Activated naive CD4-positive, alpha-beta T cell (primary cell): ENCODE measurements at places on chromosomes 1 and 21.

- no peak for DNase-seq
Observed at GRCh38 chr1:107762751-107763390, 202.1 kb downstream of the VAV3 start.

- no peak for DNase-seq
Observed at GRCh38 chr1:119787776-119788175, 19.1 kb upstream of the HMGCS2 start.

GRCh38 chr1:219385787-219386427, 212.2 kb downstream of the LYPLAL1 start:
- no peak for DNase-seq

DNA sequence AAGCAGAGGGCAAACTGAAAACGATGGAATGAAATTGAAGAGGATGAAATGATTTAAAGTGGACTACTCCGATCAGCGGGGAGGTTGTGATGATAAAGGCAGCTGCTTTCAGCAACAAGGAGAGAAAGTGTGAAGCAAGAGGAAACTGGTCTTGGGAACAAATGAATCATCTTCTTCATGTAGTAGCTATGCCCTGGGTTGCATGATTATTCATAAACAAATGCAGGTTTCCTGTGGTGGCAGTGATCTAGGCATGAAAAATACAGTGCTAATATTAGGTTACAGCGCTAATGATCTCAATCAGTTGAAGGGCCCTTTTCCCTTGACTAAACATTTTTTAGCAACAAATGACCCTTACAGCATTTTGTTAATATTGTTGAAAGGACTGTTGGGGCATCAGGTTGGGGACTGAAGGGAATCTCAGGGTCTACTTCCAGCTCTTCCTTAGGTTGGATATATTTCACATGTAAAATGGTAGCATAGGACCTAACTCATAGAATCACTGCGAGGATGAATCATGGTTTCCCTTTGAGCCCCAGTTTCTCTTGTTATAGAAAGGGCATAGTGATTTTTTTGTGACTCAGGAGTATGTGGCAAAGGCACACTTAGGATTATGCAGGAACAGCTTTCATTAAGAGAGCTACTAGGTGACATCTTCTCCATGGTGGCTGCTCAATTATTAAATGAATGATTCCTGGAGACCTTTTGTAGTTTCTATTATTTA, 1.9 kb upstream of the ZFYVE9 start:
- DNase-seq, result no peak

- no peak for DNase-seq
Observed at GRCh38 chr1:26848941-26849774, 13.8 kb upstream of the SFN start.

DNA sequence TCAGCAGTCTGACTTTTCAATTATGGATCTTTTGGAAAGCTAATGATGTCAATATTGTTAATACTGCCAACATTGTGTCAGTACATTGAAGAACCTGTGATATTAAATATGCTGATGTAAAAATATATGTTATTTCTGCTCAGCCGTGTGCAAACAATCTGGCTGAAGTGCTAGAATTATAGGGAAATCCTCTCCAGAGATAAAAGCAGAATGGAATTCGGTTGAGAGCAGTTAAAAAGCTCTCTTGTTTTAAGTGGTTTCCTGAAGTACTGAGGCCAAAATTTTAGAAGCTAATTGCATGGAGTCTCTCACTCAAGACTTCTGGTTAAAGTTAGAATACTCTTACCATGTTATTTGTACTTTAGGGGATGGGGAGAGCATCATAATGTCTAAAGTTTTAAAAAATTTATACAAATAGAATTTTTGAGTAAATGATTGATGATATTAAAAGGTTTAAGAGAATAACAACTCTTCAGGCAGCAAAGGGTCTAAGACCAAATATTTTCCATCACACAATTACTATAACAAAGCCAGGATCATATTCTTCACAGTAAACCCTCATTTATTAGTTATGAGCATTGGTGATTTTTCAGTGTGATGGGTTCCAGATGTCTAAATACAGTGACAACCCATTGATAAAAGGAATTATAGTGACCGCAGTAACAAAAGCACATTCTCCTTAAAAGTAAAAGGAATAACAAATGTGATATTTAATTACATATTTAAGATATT, 834.2 kb upstream of the CXADR start:
- DNase-seq, result no peak

GRCh38 chr21:43196826-43197225, 28.0 kb downstream of the CRYAA start:
- DNase-seq, result no peak

- DNase-seq, result no peak
Observed at GRCh38 chr1:46453449-46453848, 36.2 kb upstream of the DMBX1 start.

DNA sequence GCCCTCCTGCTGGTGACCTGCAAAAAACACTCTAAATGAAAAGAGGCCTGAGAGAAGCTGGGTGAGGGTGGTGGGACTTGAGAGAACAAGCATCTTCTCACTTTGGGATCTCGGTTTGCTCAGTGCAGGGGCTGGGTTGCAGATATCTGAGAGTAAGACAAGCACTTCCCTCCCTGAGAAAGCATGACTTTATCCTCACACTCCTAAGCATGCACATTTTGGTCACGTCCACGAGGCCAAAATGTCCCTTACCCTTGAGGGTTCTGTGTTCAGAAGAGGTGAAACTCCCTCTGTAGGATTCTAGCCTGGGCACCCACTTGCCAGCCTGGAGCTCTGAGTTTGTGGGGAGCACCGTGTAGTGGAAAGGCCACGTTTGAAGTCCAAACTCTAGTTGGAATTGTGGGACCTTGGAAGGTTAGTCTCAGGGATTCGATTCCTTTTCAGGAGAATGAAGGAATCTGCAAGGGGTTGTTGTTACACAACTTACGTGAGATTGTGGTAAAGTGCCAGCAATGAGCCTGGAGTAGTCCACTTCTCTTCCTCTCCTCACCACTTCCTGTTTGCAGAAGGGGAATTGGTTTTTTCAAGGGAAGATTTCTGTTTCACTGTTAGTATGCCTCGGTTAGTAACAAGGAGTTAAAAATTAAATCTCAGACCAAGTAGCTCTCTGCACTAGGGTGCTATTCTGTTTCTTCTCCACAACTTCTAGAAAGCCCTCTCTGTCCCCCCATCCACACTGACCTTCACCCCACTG, 3.0 kb downstream of the FCAMR start:
- DNase-seq, result no peak

DNA sequence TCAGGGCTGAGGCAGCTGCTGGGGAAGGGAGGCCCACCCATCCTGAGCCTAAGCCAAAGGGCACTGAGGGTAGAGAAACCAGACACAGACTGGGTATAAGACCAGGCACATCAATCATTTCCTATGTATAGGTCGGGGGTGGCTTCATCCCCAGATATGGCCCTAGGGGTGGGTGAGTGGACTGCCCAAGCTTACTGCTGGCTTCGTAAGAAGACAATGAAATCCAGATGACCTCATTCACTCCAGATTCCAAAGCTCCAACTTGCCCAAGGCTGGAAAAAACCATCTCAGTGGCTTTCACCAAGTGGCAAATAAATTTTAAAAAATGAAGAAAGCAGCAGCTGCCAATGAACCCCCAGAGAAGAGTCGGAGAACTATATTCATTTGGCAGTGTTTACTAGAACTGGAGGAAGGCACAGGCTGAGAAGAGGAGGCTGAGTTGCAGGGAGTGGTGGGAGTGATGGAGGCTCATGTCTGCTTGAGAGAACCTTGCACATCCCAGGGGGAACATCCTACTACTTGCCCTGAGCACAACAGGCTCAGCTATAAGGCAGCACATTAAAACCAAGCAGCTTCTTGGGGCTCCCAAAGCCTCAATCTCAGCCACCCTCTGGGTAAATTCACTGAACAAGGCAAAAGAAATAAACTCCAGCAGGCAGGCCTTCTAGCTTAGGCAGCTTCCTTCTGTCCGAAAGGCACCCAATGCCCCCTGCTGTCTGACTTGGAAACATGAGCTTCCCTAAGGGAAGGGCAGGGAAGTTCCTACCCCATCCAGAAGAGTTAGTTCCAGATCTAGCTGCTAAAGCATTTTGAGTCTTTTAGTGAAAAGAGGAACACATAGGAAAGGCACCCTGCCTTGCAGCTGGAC, 14.1 kb downstream of the PEA15 start:
- DNase-seq, result no peak

- DNase-seq, result no peak
Observed at GRCh38 chr21:42521805-42522204, 8.2 kb downstream of the SLC37A1 start.
